AG10803 (cell line): ENCODE measurements at places on chromosomes 12 and 14.

DNA sequence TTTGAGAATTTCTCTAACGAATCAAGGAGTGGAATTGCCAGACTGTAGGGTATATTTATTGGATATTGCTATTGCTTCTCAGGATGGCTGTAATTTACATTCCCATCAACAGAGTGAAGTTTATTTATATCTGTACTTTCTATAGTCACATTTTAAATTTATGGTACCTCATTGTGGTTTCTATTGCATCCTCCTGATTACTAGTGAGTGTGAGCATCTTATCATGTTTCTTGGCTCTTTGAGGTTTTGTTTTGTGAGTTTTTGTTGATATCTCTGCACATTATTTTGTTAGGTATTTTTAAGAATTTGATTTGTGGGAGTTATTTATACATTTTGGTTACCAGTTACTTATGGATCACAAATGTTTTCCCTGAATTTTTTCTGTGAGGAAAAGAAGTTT, 13.9 kb downstream of the DNM1L start:
- DNase-seq = no peak

- no peak for DNase-seq
Measured at GRCh38 chr12:33054371-33054770, 157.8 kb upstream of the PKP2 start.

DNA sequence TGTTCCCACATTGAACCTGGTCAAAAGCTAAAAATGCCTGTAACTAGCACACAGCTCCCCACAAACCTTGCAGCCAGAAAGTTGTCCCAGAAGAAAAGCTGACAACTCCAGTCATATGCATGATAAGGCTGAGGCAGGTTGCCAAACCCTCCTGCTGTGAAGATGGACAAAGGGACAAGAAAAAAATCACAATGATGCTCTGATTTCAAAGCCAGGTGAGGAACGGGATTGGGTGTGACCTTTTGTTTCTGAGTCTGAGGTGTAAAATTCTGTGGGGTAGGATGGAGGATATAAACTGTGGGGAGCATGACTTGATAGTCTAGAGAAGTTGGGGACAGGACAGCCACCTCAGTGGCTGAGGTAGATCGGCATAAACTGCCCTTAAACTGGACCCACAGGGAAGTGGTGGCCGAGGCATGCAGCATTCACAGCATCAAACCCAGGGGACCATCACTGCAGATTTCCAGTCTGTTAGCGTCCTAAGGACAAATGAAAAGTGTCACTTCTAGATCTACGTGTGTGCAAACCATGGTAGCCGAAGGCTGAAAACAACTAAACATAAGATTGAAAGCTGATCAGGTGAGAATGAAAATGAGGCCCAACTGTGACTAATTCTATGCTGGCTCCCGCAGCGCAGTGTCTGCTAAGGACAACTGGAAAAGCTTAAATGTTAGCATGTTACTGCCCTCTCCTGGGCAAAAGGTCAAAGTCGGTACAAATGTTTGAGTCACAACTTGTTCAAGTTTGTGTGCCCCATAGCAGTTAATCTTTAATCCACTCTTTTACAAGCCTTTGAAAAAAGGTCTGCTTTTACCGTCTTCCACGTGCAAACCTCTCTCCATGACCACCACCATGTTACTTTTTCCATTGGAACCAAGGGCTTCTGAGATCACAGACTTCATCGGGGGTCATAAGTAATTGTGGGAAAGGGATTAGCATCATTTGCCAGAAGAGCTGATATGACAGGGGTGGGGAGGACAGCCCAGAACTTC, 39.8 kb downstream of the GRIN2B start:
- DNase-seq = peak; percentile 40

DNA sequence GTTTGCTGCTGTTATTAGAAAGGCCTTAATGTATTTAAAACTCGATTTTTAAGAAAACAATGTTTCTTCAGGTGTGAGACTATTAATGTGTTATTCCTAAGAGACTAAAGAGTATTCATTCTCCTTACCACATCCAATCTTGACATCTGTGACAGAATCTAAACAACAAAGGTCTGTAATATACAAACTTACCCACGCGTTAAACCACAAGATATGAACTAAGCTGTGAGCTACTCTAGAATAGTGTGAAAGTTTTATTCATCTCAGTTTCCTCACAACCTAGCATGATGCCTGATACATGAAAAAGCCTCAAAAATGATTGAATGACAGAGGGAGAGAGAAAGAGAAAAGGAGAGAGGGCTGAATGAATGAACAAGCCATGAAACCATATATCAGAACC, 117.3 kb upstream of the COCH start:
- DNase-seq = no peak

GRCh38 chr12:87280893-87281292, 748.3 kb downstream of the C12orf50 start:
- no peak for DNase-seq

- DNase-seq = no peak
Measured at GRCh38 chr12:112597986-112598385, 179.2 kb downstream of the PTPN11 start.

- DNase-seq = no peak
Measured at GRCh38 chr14:69092840-69093422, 60.0 kb downstream of the DCAF5 start.

DNA sequence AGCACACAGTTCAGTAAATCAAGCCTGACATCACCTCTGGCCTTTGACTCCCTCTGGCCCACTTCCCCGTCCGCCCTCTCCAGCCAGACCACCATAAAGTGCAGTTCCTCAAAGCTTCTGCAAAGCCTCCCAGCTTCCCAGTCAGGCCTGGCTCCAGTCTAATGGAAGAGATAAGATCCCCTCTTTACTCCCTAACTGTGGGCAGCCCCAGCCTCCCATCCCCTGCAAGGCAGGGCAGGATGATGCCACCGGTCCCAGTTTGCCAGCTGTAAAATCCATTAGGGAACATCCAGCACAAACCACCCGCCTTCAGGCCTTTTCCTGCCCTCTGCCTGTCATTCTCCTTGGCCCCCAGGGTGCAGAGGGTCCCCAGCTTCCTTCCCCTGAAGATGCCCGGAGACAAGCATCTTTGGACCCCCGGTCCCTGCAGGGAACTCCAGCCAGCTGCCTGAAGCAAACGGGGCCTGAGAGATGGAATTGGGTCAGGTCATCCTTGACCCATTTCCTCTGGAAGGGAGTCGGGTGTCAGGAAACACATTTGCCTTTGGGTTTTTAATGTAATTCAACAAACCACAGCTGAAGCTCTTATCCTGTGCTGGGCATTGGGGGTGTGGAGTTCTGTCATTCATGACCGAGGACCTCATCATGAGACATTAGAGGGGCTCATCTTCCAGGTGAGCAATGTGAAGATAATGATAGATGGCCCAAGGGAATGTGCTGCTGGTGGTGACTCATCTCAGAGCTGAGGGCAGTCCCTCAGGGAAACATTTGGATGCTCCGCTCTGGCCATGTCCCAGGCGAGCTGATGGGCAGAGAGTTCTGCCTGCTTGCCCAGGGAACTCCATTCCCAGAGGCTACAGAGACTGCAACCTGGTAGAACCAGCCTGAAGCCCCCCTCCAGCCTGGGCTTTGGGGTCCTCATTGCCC, 93.8 kb upstream of the CLMN start:
- DNase-seq = no peak

DNA sequence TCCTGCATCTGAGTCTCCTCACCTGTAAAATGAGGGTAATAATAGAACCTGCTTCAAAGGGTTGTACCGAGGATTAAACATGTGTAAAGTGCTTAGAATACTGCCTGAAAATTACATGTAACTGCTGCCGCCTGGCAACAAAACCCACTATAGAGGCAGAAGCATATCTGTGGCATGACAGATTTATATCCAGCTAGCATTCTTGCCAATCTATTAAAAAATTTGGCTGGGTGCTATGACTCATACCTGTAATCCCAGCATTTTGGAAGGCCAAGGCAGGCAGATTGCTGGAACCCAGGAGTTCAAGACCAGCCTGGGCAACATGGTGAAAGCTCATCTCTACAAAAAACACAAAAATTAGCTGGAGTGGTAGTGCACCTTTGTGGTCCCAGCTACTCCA, 16.4 kb upstream of the KSR2 start:
- DNase-seq = peak; percentile 9

DNA sequence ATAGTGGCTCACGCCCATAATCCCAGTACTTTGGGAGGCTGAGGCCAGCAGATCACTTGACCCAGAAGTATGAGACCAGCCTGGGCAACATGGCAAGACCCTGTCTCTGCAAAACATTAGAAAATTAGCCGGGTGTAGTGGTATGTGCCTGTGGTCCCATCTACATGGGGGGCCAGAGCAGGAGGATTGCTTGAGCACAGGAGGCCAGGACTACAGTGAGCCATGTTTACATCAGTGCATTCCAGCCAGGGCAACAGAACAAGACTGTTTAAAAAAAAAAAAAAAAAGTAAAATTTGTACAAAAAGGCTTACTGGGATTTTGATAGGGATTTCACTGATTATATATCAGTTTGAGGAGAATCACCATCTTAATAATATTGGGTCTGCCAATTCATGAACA, 7.8 kb downstream of the HCFC2 start:
- DNase-seq = no peak

- no peak for DNase-seq
Measured at GRCh38 chr12:110824342-110824741, 22.4 kb upstream of the CCDC63 start.

DNA sequence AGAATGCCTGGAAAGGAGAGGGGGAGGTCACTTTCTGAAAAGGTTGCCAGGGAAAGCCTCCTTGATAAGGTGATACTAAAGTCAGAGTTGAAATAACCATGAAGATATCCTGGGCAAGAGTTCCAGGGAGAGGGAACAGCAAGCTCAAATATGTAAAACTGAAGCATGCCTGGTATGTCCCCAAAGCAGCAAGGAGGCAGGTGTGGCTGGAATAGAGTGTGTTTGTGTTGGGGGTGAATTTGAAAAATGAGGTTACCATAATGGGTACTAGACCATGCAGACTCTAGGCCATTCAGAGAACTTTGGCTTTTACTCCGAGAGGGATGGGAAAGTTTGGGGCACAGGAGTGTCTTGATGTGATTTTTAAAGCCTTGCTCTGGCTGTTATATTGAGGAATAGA, 66.7 kb upstream of the PTCSC3 start:
- DNase-seq = no peak

DNA sequence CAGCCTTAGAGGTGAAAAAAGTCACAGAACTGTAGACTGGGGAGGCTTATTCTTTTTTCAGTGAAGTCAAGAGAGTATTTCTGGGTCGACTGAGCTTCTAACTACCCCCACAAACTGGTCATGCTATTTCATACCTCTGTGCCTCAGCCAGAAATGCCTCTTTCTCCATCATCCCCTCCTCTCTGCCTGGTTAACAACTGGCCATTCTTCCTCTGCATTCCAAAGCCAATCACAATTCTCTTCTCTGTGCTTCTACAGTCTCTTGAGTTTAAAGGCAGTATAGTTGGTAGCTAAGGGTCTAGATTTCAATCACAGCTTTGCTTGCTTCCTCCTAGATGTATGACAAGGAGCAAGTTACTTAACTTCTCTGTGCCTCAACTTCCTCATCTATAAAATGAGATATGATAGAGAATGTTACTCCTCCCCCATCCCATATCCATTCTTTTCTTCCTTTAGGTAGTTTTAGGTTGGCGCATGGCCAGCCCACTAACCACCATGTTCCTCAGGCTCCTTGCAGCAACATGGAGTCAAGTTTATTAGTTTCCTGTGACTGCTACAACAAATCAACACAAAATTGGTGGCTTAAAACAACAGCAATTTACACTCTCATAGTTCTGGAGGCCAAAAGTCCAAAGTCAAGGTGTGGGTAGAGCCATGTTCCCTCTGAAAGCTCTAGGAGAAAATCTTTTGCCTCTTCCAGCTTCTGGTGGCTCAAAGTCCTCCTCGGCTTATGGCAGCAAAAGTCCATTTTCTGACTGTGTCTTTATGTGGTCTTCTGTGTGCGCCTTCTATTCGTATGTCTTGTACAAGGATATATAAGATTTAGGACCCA, 62.5 kb downstream of the ITPR2 start:
- DNase-seq = no peak

DNA sequence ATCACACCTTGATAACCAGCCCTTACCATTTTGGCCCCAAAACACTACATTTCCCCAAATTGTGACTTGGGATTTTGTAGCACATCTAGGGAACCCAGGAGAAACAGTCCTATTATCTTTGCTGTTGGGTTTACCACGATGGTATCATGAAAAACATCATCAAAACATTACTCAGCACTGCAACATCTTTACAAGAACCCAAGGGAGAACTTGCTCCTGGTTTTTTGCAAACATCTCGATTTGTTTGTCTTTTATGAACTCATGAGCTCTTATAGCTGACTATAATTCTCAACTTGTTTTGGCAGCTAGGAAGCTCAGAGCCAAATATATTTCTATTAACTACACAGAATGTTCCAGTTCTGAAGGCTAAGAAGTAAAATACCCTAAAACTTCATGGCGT, 65.7 kb downstream of the TBX5 start:
- DNase-seq = peak; percentile 13

DNA sequence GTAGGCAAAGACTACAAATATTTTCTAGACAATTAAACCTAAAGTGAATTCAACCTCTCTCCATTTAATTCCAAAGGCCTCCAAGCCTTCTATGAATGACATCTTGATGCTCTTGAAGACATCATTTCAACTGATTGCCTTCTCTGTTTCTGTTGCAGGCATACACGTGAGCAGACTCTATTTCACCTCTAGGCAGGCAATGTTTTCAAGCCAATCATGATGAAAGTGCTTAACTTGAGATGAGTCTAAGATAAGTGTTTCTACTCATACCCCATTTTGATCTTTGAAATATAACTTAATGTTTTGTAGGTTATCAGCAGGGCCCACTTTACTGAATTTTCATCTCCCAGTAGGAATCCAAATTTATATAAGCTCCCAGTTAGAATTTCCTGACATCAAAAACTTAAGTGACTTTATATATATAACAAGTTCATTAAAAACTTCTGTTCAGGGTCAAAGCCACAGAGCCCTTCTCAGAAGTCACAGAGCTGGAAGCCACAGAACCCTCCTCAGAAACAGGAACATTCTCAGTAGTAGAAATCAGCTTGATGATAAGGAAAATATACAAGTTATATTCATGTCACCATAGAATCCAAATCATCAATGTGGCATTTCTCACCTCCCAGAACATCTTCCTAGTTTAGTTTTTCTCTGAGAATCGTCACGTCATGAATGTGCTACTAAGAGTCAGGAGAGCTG, 108.5 kb downstream of the PHLDA1 start:
- DNase-seq = no peak

- DNase-seq = no peak
Measured at GRCh38 chr12:93638954-93639353, 38.2 kb upstream of the CRADD start.

DNA sequence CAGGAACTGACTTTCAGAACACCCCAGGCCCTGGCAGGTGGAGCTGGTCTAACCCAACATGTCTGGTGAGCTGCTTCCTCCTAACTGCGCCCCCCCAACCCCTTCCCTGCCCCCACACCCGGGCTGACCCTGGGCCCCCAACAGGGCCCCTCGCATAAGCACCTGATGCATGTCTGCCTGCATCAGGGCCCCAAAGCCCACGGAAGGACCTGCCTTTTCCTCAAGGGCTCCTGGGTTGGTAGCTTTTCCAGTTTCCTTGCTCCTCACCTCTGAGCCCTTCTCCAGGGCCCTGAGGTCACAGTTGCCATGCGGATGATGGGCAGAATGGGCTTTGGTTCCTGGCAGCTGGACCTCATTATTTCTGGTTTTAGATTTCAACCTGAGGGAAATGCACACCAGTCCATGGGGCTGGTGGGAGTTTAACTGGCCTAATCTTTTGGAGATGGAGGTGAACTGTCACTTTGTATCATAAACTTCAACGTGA, 18.5 kb downstream of the TESC start:
- DNase-seq = no peak
